ENCODE measurements at places on chromosomes 16 and 17.

DNA sequence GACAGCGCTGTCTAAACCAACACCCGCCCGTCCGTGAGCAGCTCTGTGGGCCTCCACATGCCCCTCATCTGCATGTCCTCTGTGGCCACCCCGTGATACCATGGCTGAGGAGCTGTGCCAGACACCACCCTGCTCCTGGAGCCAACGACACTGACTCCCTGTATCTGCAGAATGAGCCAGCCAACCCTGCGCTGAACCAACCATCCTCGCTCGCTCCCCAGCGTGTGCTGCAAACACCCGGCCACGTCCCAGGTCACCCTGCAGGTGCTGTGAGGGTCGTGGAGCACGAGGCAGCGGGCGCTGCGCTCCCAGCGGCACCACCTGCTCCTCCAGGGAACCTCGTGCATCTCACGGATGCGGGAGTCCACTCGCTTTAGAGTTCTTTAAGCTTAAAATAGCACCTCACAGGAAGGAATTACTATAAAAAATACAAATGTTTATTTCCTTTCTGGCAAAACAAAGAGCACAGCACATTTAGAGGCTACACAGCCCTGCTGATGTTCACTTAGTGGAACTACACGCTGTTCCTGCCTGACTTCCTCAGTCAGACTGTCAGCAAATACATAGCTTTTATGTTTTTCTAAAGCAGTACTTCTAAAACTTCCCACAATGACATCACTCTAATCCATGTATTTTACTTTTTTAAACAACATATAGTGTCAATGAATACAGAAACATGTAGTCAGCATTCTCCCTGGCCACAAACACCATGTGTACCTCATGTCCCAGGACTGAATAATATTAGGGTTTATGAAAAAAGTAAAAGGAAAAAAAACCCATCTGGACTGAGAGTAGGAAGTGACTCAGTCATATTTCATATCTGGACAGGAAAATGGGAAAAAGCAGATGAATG, 43.5 kb downstream of the MAP1LC3B start:
- no peak for DNase-seq

- DNase-seq: no peak
Observed at GRCh38 chr17:40547785-40548478, 17.3 kb downstream of the CCR7 start.

GRCh38 chr16:74666425-74667254, at the start of gene RFWD3:
TSS of gene RFWD3 (minus strand) at chr16:74666877. CDS start at chr16:74661449, 5,428 bp downstream.
- DNase-seq: peak; percentile 98

DNA sequence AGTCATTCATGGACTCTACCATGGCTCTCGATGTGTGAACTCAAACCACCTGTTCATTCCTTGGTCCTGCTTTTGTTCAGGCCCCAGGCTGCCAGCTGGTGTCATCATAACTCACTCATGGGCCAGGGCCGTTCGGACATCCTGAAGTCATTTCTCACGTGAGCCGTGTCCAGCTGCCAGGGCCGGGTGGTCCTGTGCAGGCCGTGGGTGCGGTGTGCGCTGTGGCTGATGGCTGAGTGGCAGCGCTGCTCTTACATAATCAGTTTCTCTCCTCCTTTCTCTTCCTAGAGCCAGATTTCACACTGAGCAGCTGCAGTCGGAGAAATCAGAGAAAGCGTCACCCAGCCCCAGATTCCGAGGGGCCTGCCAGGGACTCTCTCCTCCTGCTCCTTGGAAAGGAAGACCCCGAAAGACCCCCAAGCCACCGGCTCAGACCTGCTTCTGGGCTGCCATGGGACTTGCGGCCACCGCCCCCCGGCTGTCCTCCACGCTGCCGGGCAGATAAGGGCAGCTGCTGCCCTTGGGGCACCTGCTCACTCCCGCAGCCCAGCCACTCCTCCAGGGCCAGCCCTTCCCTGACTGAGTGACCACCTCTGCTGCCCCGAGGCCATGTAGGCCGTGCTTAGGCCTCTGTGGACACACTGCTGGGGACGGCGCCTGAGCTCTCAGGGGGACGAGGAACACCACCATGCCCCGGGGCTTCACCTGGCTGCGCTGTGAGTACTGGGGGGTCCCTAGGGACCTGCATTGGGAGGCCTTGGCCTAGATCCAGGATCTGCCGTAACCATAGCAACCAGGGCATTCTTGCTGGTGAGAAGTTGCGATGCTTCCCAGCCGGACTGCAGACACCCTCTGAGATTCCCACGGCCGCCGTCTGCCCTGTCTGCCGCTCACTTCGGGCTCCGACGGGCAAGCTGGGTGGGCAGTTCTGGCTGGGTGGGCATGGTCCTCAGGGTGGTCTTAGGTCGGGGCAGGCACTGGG, at the start of gene IL34:
TSS of gene IL34 (plus strand) at position 300 of the 982 bp plus-strand sequence. CDS start at position 689, 389 bp downstream.
- peak; percentile 18 for DNase-seq

DNA sequence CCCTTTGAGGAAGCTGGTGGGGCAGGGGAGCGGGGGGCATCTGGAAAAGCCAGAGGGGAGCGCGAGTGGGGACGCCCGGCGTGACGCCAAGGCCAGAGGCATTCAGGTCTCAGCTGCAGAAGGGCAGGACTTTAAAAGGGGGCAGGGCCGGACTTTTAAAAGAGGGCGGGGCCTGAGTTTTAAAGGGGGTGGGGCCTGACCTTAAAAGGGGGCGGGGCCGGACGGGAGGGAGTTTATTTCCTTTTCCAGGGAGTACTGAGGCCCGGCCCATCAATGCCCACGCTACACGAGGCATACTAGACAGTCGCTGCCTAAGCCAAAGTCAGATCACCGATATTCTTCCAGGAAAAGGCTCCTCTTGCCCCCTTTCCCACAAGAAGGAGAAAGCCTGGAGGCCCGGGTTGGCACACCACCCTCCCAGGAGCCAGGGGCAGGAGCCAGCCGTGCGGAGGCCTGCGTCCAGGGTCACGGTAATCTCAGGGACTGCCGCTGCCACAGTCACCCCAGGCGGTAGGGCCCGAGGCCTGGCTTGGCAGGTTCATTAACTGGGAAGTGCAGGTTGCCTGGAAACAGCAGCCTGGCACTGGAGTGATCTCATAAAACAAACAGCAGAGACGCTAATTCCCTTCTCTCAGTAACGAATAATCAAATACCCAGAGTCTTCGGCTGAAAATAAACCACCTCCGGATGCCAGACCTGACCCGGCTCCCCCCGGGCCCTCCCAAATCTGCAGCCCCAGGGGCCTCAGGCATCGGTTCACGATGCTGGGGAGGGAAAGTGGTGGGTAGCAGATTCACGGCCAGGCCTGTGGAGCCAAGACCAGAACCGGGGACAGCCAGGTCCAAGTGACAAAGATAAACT, 90.7 kb downstream of the TIMM22 start:
- DNase-seq: peak; percentile 45

DNA sequence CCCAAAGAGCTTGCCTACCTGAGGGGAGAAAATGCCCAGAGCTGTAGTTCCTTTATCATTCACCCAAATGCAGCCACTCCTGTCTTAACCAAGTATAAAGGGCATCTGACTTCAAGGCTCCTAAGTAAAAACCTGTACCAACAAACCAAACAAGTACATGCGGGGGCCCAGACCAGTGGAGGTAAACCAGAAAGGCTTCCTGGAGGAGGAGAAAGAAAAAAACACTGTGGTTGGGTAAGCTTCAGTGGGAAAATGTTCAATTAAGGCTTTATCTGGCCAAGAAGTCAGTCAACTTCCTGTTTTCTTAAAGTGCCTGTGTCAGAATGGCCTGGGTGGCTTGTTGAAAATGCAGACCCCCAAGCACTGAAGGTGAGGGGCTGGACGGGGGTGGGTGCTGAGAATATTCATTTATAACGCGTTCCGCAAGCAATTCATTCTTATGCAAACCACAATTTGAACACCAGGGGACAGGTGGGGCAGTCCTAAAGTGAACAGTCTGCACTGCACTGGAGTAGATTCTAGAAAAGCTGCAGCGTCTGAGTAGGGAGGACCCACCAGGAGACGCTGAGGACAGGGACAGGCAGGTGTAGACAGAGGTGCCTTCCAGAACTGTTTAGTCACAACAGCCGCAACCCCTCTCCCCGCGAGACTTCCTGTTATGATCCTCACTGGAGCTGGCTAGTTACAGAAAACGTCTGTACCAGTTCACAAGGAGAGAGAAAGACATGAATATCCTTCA, 467.1 kb downstream of the SOX9 start:
- DNase-seq: peak; percentile 75

DNA sequence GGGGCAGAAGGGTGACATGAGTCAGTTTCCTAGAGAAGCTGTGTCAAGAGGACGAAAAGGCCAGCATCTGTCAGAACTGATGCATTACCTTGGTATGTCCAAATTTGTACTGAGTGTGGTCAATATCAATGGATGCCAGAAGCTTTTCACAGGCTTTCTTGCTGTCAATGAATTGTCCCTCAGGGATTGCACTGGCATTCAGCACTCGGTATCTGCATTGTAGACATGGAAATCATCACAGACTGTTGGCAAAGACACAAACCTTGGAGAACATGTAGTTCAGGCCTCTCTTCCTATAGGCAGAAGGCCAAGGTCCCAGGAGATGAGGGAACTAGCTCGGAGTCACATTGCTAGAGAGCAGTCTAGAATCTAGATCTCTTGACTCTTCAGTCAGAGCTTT, 16.6 kb downstream of the MYH3 start:
- DNase-seq: no peak

DNA sequence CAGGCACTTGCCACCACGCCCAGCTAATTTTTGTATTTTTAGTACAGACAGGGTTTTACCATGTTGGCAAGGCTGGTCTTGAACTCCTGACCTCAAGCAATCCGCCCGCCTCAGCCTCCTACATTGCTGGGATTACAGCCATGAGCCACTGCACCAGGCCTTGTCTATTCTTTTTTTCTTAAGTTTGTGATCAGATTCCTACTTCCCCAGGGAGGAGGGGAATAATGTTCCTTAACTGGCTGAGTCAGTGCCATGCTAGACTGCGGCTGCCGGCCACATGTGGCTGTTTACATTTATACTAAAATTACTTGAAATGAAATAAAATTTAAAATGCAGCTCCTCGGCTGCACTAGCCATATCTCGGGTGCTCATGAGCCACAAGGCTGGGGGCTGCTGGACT, 27.8 kb upstream of the USP36 start:
- DNase-seq: no peak

- DNase-seq: no peak
Observed at GRCh38 chr17:63151941-63152523, 186.0 kb downstream of the TANC2 start.

DNA sequence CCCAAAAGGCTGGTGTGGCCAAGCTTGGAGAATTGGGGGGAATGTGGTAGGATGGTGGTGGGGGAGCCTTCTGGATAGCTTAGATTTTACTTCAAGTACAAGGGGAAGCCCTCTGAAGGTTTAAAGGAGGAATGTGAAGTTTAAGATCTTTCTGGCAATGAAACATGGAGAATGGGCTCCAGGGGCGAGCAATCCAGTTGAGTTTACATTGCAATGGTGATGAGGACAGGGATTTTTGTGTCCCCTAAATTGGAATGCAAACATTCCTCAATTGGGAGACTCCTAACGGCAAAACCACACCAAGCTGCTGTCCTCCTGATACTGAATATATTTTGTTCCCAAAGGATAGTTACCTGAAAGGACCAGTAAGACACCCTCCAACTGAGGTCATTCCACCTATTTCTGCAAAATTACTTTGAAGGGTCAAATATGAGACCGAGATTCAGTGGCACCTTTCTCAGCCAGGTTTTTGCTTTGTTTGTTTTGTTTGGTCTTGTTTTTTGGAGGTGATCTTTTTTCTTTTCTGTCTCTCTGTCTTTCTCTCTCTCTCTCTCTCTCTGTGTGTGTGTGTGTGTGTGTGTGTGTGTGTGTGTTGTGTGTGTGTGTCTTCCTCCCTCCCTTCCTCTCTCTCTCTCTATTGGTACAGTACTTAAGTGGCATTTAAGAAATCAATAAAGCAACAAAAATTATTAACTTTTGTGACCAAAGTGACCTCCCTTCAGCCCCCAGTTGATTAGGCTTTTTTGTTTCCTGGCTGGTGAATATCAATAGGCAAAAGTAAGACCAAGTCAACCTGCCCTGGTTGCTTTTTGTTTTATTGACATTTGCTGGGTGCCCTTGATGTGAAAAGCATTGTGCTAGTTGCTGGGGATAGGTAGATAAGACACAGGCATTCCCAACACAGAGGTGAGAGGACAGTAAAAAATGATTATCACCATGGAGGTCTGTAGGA, 16.4 kb upstream of the TAT start:
- DNase-seq: no peak

- DNase-seq: no peak
Observed at GRCh38 chr17:37466471-37466870, 23.2 kb upstream of the DUSP14 start.

DNA sequence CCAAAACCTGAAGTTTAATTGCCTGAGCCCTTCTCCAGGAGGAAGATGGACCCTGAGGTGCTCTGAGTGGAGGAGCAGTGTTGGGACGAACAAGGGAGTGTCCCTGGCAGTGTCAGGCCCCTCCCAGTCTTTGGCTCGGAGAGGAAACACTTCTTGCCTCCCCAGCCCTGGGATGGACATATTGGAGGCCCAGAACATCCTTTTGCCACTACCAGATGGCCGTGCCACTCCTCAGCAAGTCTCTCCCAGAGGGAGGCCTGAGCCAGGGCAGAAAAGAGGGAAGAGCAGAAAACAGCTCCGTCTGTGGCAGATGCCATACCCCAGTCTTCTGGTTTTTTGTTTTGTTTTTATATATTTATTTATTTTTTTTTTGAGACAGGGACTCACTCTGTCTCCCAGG, 91.5 kb upstream of the CRHR1 start:
- no peak for DNase-seq

DNA sequence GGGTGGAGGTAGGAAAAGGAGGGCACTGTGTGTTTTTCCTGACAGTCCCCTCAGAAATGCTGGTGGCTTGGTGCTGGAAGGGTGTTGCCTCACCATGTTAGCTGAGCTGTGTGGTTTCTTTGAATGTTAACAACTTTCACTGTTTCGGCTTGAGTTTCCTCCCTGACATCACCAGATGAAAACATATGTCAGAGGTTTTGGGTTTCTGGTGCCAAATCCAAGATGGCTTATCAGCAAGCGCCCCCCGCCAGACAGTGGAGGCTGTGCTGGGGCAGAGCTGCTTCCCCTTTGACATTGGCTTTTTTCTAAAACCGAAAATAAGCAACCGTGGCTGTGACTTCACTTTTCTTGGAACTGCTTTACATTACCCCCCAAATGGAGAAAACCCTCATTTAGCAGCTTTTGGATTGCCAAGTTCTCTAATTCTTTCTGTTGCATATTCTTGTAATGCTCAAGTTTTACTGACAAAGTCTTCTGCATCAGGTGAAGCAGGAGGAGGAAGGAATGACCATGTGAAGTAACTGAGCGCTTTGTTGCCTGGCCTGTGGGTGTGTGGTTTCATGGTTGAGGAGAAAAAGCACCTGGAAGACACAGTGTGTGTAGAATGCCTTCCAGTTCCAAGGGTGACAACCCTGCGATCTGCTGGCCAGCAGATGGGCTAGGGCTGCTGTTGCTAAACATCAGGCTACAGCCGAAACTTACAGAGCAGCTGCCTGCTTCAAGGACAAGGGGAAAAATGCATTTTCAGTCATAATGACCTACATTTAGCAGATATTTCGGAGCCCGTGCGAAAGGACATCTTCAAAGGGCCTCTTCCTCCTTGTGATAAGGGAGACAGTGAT, 9.7 kb downstream of the RMI2 start:
- DNase-seq: no peak

GRCh38 chr16:64440421-64440831, 681.4 kb downstream of the CDH11 start:
- no peak for DNase-seq

- DNase-seq: peak; percentile 36
Observed at GRCh38 chr17:39069114-39069756, 82.2 kb downstream of the PLXDC1 start.

Measured in COR-L47 (cell line).